ENCODE measurements at places on chromosomes 13 and 19.

DNA sequence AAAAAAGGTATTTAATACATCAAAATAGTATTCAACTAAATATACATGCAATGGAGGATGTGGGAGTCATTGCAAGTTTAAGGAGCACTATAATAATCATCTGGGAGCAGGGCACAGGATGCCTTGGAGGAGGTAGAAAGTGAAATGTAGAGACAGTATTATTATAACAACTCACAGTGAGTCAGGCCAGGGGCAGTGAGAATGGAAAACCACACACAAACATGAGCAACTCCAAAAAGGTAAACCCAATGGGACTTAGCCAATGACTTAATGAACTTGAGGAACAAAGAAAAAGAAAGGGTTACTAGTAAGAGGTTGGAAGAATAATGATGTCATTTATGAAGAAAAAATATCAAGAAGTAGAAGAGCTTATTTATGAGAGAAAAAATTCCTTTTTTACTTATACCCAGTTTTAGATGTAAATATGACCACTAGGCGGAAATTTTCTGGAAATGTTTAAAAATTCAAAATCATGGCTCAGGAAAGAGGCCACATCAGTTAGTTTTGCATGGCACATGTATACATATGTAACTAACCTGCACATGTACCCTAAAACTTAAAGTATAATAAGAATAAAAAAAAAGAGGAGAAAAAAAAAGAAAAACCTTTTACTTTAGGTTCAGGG, 389.3 kb downstream of the SUCLA2 start:
- no peak for DNase-seq

- no peak for DNase-seq
These were observed 145.6 kb upstream of the FRY start for GRCh38 chr13:31885994-31886393.

DNA sequence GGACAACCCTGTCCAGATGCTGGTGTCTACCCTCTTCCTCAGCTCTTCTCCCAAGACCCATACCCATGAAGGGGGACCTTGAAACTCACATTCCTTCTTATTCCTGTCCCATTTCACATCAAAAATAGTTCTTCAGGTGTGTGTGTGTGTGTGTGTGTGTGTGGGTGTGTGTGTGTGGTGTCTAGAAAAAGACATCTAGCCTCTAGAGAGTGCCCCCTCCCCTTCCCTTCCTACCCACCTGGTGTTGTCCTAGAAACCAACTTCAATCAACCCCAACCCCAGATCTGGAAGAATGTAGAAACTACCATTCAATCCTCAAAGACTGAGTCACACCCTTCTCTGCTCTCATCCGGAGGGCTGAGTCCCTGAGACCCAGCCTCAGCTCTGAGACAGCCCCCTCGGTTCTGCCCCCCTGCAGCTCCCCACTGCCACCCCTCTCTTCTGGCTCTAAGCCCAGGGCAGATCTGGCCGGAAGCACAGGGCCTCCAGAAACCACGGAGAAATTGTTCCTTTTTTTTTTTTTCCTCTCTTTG, 3.5 kb downstream of the KCNN4 start:
- no peak for DNase-seq

- DNase-seq, result no peak
These were observed 7.4 kb downstream of the CFD start for GRCh38 chr19:866769-867300.

GRCh38 chr19:49497047-49497788, 984 bp downstream of the RPS11 start:
- DNase-seq, result peak; percentile 50

DNA sequence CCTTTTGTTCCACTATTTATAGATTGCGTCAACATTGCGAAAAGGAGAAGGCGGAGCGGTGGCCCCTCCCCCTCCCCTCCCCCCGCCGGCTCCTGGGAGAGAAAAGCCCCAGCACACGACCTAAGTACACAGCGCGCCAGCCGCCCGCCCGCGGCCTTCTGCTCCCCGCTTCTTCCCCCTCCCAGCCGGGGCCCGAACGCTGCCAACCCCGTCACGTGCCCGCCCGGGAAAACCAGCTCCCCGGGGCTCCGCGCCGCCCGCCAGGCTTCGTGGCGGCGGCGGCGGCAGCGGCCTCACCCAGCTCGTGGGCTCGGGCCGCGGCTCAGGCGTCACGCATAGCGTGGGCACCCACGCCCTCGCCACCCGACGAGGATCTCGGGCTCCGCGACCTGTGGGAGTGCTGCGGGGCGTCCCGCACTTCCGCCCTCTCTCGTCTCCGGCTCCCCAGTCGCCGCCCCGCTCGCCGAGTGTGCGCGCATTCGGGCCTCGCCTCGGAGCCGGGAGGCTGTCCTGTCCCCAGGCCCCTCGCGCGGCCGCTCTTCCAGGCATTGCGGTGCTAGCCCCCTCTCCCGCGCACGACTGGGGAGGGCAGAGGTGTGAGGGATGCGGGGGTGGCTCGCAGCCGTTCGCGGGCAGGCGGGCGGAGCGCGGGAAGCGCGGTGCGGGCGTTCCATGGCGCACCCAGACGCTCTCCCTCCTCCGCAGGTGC, 110.5 kb downstream of the KCNRG start:
- DNase-seq, result peak; percentile 90

DNA sequence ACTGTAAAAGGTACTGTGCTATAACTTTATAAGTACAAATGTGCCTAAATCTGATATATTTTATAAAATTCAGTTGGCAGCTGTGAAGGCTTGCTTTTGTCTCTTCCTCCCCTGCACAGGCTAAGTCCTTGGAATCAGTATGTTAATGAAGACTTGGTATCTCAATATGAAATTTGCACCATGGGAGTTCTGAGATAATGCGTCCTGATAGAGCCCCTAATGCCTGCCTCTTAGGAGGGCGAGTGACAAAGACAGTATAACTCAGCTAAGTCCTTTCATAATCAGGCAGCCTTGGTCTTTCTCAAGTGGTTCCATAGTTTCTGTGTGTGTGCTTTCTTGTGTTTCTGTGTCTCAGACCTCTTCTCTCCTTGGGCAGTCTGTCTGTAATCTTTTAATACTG, 14.7 kb downstream of the LRCH1 start:
- DNase-seq, result no peak

DNA sequence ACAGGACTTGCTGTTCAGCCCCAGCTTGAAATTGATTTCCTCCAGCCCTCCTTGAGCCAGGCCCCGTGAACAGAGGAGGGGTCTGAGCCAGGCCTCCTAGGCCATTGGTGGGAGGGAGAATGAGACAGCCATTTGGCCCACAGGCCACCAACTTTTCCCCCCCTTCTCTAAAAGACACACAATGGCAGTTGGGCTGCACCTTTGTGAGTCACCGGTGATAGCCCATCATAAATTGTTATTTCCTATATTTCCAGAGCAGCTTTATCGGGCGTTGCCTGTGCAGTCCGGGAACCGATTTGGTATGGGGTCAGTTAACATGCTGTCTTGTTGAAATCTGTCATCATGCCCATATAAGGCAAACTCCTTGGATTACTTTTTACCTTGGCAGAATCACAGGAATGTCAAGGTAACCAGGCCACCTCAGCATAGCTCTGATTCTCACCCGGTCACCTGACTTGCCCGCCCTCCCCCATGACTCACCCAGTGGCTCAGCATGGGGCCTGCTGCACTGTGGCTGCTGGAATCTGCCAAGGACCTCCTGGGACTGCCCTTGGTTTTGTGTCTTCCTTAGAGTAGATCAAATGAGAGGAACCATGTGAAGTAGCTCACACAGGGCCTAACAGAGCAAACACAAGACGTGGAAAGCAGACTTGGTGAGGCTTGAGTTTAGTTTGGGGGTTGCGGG, 36.1 kb downstream of the ACTN4 start:
- no peak for DNase-seq

GRCh38 chr19:41711376-41712261, 3.2 kb downstream of the CEACAM5 start:
- no peak for DNase-seq

DNA sequence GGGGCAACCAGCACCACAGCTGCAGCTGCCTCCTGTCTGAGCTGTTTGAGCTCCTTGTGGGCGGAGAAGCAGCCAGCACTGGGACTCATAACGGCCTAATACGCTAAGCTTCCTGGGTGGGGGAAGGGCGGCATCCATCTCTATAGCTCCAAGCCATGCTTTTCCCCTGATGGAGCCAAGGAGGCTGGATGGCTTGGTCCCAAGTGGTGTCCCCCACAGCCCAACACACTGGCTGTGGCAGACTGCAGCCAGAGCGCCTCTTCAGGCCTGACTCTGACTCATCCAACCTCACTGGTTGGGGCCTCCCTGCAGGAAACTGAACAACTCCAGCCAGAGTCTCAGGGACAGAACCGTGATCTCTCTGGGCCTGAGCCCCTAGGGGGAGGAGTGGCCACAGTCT, 537.3 kb downstream of the SUCLA2 start:
- DNase-seq, result no peak

GRCh38 chr19:50705422-50706019, 14.1 kb downstream of the SHANK1 start:
- no peak for DNase-seq

DNA sequence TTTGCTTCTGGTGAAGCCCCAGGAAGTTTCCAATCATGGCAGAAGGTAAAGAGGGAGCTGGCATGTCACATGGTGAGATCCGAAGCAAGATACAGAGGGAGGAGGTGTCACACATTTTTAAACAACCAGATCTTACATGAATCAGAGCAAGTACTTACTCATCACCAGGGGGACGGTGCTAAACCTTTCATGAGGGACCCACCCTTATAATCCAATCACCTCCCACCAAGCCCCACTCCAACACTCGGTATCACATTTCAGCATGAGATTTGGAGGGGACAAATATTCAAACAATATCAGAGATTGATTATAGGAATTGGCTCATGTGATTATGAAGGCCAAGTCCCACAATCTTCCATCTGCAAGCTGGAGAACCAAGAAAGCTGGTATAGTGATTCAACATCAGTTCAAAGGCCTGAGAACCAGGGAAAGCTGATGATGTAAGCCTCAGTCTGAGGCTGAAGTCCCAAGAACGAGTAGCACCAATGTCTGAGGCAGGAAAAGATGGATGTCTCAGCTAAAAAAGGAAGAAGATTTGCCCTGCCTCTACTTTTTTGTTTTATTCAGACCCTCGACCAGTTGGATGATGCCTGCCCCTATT, 58.6 kb upstream of the WDFY2 start:
- DNase-seq, result no peak

DNA sequence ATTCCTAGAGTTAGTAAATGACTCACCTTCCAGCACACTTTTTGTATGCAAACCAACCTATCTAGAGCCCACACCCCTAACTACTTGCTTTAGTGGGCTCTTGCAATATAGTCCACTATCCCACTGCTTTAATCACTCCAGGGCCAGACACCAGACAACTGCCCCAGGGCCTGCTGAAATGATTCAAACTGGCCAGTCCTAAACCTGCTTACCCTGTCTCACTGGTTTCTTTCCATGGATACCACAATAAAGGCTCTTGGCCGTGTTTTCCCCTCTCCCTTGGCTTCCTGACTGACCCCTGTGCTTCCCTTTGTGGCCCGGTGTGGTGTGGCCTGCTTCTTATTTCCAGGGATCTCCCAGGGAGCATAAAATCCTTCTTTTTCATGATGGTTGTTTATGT, 14.6 kb downstream of the HS6ST3 start:
- no peak for DNase-seq

GRCh38 chr19:2041683-2042484, 9.2 kb downstream of the MKNK2 start:
- peak; percentile 98 for DNase-seq

GRCh38 chr19:19004144-19004543, 29.2 kb downstream of the SUGP2 start:
- no peak for DNase-seq

- no peak for DNase-seq
These were observed 21.1 kb downstream of the PROSER1 start for GRCh38 chr13:39016787-39017186.

- no peak for DNase-seq
These were observed 38.0 kb upstream of the URAD start for GRCh38 chr13:28026508-28026907.

DNA sequence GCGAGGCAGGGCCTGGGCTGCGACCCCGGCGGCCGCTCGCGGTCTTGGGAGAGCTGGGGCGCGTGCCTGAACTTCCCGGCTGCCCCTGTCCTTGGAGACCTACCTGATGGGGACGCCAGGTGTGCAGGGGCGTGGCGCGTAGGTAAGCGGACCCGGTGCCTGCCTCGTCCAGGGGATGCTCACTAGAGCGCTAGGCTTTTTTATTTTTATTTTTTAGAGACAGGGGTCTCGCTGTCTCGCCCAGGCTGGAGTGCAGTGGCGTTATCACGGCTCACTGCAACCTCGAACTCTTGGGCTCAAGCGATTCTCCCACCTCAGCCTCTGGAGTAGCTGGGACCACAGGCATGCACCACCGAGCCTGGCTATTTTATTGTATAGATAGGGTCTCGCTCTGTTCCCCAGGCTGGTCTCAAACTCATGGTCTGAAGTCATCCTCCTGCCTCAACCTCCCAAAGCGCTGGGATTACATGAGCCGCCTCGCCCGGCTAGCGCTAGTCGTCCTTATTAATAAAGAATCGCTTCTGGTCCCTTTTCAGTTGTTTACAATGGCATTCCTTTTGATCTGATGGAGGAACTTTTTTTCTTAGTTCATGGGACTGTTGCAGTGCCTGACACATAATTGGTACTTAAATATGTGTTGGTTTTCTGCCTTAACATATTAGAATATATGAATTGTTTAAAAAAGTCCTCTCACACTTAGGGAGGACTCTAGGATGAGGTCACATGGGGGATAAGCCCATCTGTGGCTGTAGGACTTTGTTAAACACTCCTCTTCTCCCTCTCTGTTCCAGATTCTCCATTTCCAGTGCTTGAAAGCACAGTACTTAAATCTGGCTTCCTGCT, 812 bp downstream of the DPY19L3 start:
- DNase-seq, result no peak

DNA sequence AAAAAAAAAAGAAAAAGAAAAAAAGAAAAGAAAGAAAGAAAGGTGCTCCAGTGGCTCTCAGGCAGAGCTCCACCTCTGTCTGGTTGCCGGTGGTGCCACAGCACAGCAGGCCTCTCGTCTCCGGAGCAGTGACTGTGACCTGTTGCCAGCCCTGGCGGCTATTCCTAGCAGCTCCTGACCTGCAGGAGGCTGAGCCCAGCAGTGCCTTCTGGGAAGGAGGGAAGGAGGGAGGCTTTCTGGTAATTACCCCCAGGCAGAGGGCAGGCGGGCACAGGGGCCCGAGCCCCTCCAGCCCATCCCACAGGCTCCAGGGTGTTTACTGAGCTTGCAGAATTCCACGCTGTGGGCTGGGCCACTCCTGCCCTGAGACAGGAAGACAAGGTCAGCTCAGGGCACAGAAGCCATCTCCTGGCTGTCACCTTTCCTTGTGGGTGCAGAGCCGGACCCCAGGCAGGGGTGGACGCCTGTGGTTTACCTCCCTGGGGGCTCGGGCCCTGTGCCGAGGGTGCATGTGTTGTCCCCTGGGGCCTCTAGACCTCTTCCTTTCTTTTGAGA, 77.9 kb downstream of the GNG7 start:
- no peak for DNase-seq

DNA sequence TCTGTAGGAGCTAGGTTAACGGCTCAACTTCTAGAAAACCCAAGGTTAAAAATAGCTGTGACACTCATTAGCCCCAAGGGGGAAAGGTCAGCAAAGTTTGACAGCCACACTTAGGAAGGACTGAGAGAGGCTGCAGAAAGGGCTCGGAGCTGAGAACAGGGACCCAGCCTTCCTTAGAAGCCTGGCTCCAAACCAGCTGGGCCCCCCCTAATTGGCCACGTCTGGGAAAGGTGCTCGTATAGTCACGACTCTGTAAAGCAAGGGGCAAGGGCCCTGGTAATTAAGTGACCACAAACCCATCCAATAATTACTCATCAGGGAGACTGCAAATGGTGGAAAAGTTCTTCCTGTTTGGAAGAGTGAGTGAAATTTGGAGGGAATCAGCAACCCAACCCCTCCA, 90.5 kb downstream of the RNASEH2B start:
- DNase-seq, result no peak

- no peak for DNase-seq
These were observed 7.0 kb downstream of the PGLYRP1 start for GRCh38 chr19:46015687-46016425.

Measured in caudate nucleus (tissue), 63 donors.